Erythroblast (primary cell): ENCODE measurements at places on chromosomes 12 and 14.

DNA sequence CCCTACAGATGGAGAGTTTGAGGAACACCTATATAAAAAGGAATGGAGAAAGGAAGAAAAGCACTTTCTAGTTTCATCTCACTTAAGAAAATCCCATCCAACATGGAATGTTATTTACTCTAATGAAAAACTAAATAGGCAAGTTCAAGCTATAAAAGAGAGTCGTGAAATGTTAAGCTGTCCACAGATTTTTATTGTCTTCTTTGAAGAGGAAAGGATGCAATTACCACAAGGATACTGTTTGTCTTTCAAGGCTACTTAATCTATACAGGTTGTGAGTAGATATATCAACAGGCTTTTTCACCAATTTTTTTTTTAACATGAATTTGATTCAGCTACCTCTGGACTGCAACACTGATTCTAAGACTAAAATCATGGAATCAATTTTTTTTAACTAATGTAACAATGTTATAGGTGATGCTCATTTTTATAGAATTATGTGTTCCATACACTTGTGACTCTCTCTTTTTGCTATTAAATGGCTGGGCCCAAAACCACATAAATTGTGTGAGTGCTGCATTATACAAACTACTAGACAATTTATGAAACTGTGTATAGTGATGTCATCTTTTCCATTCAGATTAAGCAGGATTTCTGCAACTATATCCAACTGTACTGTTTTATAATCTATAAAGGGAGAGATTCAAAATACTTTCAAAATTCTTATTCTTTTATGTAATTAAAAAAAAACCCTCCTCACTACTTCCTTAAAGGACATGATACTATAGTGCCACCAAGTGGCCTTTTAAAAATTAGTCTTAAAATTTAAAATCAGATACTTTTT lies 26.8 kb upstream of the BMAL2 start:
- DNase-seq, result peak; percentile 34

DNA sequence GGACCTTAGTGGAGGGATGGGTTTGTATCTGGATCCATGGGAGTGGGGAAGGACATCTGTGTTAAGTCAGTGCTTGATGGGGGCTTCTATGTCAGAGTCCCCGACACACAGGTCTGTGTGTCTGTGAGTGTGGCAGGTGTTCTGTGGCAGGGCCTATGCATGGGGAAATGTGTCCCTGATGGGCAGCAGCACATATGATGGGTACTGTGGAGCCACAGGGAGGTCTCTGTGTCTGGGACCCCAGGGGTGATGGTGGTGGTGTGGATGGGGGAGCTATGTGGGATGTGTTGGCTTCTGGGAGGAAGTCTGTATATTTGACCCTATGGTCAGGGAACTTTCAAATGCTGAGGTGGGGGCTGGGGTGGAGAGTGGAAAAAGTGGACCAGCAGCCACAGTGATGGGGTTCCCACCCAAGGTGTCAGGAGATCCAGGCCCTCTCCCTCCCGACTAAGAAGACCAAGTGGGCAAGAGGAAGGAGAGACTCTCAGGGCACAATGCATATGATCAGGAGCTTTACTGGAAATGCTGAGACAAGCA lies 16.5 kb downstream of the KRT7 start:
- no peak for DNase-seq

GRCh38 chr14:78455896-78456435 lies 285.8 kb downstream of the NRXN3 start:
- DNase-seq, result no peak

DNA sequence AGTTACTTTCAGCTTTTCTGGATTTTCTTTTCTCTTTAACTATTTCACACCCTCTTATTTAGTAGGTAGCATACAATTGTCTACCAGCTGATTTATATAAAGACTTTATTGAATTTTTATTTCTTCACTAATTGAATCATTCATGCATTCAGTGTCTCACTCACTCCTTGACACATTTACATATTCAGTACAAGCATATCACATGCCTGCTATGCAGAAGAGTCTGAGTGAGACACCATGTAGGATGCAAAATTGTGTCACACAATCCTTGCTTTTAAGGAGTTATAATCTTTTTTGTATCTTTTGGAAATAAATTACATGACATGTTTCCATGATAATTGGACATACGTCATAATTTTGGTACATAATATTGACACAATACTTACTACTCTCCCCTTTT lies 83.0 kb downstream of the AKAP6 start:
- DNase-seq, result no peak

- DNase-seq, result no peak
These were observed 79.5 kb upstream of the MIS18BP1 start for GRCh38 chr14:45332360-45332988.

- DNase-seq, result no peak
These were observed 39.4 kb downstream of the DUSP16 start for GRCh38 chr12:12523229-12523628.

GRCh38 chr14:61341275-61342206 lies 20.2 kb downstream of the PRKCH start:
- DNase-seq, result peak; percentile 9

GRCh38 chr12:65673156-65673690 lies 151.1 kb upstream of the HMGA2 start:
- DNase-seq, result no peak

DNA sequence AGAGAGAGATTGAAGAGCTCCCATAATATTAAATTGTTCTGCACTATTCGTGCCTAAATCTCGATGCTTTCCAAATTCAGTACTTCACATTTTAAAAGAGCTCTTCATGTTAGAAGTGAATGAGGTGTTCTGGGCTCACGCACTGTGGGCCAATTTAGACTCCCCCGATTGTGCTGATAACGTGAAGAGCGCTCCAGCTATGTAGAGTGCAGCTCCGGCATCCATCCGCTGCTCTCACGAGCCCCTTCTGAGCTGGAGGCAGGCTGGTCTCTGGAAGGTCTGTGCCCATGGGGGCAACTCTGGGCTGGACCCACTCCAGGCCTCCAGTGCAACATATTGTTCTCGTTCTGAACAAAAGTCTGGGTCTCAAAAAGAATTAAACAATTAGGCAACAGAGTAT lies 692.6 kb downstream of the VRK1 start:
- no peak for DNase-seq

DNA sequence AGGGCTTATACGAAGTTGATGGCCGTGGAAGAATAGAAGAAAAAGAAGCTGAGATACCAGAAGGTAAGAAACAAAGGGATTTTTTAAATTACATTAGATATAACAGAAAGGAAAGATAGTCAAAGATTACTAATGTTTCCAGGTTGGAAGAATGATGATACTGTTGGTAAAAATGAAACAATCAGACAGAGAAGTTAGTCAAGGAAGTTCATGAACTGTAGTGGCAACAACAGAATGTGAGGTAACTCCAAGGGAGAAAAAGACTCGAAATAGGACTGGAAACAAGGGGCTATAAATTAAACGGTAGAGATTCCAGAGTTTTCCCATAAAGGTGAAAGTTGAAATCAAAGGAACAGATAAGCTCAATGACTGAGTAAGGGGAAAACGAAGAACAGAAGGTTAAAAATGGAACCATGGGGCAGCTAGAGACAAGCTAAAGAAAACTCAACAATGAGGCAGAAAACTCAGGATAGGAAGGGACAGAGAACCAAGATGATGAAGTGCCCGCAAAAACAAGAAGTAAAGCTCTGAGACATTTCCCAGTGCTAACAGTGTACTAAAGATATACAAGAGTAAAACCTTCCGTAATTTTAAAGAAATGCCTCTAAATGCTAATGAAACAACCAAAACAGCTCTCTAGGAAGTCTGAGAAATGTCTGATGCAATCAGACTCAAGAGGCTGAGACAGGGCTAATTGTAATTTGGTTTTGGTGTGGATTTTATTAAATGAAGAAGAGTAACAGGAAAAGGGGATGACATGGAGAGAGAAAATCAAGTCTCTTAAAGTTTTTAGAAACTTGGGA lies 70.0 kb downstream of the PPP2R5E start:
- peak; percentile 35 for DNase-seq

DNA sequence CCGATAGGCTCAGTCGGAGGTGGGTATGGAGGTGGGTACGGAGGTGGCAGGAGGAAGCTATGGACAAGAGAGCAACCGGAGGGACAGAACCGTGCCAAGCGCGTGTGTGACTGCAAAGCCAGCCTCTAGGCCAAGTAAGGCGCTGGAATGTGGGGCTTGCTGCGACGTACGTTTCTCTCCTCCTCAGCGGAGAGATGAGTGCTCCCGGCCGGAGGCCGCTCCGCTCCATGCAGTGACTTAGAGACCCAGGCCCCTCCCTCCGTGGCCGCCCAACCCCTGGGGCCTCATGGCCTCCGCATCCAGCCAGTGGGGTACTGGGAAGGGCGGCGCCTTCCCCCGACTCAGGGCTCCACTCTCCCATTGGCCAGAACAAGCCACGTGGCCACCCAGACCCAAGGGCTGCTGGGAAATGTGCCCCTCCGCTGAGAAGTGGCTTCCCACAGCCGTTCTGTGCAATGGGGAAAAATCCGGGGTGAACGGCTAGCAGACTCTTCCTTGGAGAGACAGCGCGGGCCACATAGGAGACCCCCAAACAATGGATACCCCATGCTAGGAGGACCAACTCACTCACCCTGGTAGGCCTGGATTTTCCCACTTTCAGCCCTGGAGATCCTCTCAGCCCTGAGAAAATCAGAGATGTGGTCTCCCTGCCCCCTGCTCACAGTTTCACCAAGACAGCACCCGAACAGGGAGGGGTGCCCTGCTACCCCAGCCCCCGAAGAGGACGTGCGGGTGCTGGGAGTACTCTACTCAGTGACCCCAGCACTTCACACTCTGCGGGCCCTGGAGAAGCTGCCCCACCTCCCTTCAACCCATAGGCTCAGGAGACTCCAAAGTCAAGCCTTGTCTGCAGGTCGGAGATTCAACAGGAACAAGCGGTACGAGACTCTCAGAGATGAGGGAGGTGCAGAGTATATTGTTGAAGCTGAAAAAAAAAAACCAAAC lies 66.7 kb downstream of the RIMBP2 start:
- no peak for DNase-seq

DNA sequence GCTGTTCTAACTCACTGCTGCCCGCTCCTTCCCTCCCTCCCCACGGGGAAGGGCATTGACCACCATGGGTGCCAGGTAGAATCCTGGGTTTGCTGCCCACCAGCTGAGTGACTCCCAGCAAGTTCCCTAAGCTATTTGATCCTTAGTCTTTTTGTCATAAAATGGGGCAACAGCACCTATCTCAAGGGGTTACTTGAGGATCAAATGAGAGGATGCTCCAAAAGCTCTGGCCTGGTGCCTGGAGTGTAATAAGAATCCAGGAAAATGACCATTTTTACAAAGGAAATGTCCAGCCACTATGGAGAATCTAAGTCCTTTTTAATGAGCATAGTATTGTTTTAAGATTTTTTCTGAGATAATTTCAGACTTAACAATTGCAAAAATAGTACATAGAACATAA lies 61.4 kb upstream of the CMKLR1 start:
- no peak for DNase-seq

DNA sequence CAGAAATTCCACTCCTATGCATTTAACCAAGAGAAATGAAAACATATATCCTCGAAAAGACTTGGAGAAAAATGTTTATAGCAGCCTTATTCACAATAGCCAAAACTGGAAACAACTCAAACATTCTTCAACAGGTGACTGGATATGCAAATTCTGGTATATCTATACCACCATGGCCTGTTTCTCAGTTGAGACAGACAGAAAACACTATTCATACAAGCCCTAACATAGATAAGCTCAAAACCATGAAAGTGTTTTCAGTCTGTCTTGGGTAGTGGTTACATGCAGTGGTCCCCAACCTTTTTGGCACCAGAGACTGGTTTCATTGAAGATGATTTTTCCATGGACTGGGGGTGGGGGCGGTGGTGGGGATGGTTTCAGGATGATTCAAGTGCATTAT lies 83.8 kb downstream of the SRGAP1 start:
- no peak for DNase-seq

DNA sequence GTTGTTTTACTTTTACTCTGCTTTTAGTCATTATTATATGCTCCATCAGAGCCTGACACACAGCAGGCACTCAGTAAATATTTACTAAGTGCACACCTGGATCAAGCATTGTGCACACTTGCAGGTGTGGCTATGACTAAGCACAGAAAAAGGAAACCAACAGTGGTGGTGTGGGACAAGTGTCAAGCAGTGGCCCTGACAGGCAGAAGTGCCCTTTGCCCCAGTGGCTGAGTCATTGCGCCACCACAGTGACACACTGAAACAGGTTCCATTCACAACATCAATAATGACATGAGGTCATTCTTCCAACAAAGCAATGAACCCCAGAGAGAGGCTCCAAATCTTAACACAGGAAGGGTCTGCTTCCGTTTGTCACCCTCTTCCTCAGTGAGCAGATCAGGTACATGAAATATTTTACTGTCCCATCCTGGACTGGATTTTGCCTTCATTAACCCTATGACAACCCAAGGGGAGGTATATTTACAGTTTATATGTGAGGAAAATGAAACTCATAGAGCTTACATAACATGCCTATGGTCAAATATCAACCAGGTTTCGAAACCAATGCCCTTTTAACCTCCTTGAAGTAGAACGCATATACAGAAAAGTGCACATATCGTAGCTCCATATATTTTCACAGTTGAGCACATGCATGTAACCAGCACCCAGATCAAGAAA lies 82.6 kb upstream of the GTF2A1 start:
- peak; percentile 81 for DNase-seq

DNA sequence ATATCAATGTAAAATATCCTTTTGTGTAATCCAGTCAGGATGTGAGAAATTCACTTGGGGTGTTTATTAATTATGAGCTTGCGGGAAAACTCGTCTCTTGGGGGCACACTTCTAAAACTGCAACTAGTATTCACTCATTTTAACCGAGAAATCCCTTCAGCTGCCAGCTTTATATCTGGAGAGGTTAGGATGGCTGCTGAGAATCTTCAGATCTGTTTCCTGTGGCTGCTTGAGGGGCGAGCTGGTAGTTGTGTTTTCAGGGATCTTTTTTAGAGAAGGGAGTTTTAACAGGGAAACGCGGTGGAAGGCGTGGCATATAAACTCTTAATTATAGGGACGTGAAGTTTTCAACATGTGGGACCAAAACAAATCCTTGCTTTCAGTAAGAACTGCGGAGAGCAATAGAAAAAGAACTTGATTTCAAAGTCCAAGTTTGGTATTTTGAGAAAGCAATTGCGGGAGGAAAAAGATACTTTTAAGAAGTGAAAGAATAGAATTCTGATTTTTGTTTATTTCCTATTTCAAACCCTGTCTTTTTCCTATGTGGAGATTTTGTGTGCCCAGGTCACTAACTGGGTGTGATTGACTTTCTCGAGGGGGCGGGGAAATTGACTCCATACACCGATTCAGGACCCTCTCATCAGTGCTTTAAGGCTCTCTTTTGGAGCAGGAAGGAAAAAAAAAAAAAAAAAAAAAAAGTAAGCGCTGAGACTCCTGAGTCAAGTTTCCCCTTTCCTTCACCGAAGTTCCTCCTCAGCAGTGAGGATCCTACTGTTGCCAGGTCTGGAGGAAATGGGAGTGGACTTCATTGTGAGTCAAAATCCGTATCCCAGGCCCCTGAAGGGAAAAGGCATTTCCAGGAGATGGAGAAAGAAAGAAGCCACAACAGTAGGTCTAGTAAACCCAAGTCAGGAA lies 1.1 kb downstream of the PPFIBP1 start:
- DNase-seq, result no peak
